T-helper 1 cell (primary cell): ENCODE measurements at places on chromosomes 6 and 20.

DNA sequence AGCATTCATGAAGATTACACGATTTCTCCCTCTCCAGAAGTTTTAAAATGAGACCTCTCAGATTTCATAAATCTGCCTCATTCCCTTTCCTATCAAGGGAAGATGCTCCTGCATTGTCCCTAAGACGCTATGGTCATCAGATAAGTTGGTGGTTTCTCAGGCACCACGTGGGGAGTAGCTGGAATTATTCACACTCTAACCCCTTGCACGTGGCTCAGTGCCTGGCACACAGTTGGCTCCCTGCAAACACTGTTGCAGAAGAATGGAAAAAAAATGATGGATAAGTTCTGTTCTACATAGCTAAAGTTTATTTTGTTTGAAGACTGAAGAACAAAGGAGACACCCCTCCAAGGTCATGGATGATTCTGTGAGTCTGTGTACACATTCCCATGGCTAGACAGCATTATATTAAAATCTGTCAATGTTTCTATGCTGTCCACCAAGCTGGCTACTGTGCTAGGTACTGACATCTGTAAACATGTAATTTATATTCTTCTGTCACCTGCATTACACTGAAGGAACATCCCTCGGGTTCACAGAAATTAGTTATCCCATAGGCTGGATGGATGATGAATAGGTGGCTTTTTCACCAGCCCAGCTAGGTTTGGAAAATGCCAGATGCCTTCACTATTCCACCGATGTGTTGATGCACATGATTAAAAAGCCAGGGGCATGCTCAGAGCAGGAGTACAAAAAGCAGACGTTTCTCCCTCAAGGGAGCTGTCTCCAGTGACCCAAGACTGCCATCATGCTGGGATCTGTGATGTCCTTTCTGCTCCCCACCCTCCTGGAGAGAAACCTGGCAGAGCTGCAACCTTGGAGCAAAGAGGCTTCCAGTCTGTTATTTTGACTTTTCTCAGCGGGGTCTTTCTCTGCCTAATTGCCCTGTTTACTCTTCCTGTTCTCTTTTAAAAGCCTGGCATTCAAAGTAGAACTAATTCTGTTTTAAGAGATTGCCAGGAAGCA lies 610.5 kb downstream of the UTRN start:
- no peak for DNase-seq

DNA sequence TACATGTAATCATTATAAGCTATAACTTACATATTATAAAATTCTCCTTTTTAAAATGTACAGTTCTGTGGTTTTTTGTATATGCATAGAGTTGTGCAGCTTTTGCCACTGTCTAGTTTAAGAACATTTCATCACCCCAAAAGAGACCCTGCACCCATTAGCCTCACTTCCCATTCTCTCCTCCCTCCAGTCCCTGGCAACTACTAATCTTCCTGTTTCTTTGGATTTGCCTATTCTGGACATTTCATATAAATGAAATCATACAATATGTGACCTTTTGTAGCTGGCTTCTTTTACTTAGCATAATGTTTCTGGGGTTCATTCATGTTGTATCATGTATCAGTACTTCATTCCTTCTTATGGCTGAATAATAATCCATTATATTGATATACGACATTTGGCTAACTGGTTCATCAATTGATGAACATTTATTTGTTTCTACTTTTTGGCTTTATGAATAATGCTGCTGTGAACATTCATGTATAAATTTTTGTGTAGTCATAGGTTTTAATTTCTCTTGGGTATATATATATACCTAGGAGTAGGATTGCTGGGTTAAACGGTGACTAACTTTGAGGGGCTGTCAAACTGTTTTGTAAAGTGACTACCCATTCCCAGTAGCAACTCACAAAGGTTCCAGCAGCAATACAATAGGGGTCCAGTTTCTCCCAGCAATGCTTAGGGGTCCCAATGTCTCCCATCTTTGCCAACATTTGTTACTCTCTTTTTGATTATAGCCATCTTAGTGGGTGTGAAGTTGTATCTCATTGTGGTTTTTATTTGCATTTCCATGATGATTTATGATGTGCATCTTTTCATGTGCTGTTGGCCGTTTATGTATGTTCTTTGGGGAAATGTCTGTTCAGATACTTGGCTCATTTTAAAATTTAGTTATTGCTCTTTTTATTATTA lies 10.7 kb downstream of the PTPRA start:
- no peak for DNase-seq

- no peak for DNase-seq
Observed at GRCh38 chr6:99614430-99615186, 8.0 kb downstream of the PRDM13 start.

DNA sequence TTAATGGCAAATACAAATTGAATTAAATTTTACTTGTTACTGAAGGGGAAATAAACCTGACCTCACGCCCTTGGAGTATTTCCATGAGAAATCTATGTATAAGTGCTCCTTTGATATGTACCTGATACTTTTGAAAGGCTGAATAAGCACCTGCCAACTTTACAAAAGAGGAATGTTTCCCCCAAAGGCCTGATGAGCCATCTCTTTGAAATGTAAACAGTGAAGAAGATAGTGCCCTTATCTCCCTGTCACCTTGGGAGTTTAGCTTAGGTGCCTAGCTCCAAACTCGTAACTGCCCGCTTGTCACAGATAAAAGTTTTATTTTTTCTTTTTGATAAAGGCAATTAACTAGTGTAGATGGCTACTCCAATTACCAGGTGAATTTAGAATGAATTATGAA lies 1.1 kb upstream of the ZNF343 start:
- DNase-seq = no peak

- DNase-seq = peak; percentile 28
Observed at GRCh38 chr6:79713701-79714322, 82.7 kb downstream of the SH3BGRL2 start.

DNA sequence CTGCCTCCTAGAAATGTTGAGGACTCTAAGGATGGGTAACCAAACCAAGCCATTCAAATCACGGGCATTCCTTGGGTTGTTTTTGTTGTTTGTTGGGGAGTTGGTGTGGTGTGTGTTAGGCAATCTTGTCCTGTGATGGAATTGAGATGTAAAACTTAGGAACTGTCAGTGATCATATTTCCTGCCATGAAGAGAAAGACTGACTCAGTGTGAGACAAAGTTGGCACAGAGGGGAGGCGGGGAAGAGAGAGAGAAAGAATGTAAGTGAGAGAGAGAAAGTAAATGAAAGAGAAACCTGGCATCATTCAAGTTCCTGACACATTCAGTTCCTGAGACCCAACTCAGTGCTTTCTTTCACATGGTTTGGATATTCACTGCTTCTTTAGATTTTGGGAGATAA lies 21.6 kb upstream of the FBXO30 start:
- DNase-seq = peak; percentile 29

GRCh38 chr20:31903627-31904386 lies 33.4 kb downstream of the TTLL9 start:
- no peak for DNase-seq

DNA sequence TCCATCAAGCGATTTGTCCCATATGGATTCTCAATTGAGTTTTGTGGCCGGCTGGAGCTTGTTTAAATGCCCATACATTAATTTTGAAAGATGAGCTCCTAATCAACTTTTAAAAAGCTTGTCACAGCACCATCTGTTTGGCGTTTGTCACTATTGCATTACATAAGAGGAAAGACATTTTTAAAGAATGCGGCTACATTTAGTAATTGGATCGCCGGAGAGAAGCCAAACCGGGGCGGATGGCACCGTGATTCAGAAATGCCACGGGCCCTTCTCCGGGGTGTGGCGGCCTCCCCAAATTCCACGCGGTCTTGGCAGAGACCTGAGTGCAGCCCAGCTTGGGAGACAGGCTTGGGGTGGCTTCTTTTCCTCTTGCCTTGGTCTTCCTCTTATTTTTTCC lies 67.7 kb upstream of the ZNFX1 start:
- DNase-seq = no peak

DNA sequence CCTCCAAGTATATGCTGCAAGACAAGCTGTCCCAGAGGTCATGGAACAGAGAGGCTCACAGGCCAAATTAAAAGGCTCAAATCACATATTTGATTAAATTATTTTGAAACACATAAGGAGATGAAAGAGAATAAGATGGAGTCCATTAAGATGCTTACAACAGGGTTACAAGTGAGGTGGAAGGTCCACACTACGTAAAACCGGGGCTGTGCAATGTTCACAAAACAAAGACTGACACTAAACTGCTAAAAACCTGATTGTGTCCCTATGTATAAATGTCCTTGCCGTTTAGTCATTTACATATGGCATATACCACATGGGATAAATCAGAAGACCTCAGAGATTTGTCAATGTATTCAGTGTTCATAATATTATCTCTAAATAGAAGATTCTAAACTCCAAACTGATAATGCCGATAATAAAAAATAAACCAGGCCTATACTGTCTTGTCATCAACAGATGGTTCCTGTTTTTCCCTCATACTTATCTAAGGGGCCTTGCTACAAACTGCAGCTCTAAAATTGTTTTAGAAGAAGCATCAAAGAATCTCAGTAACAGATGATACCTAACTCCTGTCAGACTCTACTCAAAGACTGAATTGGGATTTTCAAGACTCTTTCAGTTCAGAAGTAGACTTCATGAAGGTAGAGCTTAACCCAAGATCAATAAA lies 51.8 kb upstream of the RIPOR2 start:
- no peak for DNase-seq

GRCh38 chr20:23141450-23142161 lies 55.5 kb upstream of the CD93 start:
- DNase-seq = no peak

GRCh38 chr6:150627585-150628025 lies 27.9 kb downstream of the PLEKHG1 start:
- no peak for DNase-seq

- DNase-seq = no peak
Observed at GRCh38 chr6:113050979-113051378, 703.8 kb downstream of the RFPL4B start.

DNA sequence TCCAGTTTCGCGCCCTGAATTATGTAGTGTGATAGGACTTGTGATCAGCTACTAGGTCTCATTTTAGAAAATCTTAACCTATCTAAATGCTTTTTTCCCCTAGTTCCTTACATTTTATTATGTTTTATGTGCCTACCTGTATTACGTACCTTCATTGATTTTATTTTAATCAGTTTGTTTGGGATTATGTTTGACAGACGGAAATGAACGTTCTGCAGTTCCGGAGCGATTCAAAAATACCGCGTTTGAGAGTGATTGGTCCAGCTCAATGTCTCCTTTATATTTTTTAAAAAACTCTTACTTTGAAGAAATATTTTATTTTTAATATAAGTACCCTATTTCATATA lies 114.3 kb upstream of the BTN3A2 start:
- DNase-seq = peak; percentile 17

DNA sequence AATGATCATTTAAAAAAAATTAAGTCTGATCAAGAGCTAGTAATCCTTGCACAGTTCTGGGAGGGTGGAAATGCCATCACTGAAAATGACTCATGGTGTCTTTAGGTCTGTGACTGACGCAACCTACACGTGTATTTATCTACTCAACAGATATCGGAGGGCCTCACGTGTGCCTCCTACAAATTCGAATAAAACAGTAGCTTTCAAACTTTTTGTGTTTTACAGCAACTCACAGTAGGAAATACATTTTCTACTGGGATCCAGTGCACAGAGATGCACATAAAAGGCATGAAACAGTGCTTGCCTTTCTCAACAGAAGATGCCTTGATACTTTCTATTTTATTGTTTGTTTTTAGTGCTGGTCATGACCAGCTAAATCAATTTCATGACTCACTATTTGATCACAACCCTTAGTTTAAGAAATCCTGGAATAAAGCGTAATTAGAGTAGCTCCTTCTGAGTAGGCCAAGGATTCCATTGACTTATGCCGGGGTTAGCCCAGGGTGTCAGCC lies 210.0 kb upstream of the SNX9 start:
- DNase-seq = no peak

DNA sequence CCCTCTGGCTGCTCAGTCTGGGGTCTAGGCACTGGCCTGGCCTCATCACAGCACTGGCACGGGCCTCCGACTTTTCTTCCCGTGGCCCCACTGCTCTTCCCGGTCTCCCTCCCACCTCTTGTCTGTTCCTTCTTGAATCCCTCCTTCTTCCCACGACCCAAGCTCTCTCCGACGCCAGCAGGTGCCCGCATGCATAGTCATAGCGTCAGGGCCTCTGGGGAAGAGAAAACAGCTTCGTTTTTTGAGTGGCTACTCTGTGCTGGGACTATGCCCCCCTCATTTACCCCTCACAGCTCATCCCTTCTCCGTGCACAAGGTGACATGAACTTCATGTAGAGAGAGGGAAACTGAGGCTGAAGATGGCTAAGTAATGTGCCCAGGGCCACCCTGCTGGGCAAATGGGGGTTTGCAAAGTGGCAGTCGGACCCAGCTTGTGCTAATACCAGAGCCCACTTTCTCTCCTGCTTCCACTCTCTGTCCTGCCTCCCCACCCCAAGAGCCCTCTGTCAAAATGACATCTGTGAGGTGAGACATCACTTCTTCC lies 59.2 kb downstream of the SYNJ2 start:
- DNase-seq = no peak

- no peak for DNase-seq
Observed at GRCh38 chr20:31596831-31597480, 8.1 kb upstream of the ID1 start.

GRCh38 chr6:159821726-159822125 lies 21.6 kb downstream of the PNLDC1 start:
- DNase-seq = no peak

GRCh38 chr20:40305303-40305702 lies 383.7 kb downstream of the MAFB start:
- no peak for DNase-seq

DNA sequence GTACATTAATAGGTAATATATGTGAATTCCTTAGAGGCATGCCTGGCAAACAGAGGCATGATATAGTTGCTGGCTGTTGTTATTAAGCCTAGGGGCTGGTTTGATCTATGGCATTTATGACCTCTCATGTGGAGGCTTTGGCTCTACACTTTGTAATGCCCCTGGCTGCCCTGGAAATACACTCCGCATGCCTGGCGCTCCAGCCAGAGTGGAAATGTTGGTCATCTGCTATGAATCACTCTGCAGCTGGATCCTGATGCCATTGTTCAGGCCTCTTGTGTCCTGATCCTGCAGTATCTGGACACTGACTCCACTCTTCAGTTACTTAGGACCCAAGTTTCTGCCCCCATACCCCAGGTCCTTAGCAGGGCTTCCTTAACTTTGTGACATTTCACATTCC lies 200.5 kb upstream of the PCSK2 start:
- no peak for DNase-seq

DNA sequence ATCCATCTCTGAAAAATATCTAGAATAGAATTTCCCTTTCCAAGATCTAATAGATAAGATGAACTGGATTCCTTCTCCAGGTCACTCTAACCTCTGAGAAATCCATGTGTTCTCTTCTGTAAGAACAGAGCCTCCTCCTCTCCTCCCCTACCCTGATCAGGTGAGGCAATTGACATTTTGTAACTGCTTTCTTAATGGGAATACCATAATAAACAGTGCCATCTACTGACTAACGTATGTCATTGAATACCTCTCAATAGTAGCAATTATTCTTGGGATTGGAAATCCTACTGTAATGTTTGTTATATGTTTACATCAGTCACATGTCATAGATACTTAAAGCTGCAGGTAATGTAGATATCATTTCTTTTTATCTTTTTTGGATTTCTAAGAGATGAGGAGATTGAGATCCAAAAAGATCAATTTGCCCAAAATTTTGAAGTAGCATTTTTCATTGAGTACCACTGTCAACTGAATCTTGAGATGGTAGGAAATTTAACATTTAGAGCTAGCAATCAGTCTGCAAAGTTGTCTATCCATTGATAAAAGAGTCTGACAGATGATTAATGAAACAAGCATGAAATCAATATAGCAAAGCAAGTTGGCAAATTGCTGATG lies 365.8 kb upstream of the HSF2 start:
- no peak for DNase-seq

- DNase-seq = no peak
Observed at GRCh38 chr20:12207875-12208274, 290.2 kb downstream of the BTBD3 start.
